GM12891 (cell line): ENCODE measurements at places on chromosomes 3 and 15.

- no peak for DNase-seq
These were observed 540 bp upstream of the EDC3 start for GRCh38 chr15:74696398-74696729.

GRCh38 chr15:65006876-65007275 is 17.2 kb upstream of the SPG21 start:
- no peak for DNase-seq

- no peak for DNase-seq
These were observed 10.6 kb downstream of the FAM131A start for GRCh38 chr3:184348057-184348382.

DNA sequence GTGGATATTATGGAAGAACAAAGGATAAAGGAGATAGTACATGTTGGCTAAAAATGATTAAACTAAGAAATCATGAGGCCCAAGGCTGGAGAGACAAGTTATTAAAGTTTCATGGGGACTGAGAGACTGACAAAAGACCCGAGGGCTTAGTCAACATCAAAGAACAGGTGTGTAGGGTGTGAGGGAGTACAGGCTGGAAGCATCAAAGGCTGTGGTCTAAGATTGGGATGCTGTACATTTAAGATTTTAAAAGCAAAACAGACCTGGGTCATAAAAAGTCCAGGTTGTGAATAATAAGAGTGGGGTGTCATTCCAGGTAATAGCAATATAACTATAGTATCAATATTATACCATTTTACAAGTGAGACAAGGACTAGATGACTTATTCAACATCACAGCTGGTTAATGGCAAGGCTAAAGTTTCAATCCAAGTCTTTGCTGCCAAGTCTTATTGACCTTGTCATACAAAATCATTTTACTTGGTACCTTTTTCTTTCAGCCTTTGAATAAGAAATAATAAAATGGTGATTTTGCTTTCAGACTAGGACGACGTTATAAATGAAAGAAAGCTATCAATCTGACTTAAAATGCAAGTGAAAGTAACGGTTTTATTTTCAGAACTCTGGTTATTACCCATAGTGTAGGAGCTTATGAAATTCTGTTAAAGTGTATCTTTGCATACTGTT is 211.6 kb downstream of the TNIK start:
- no peak for DNase-seq

DNA sequence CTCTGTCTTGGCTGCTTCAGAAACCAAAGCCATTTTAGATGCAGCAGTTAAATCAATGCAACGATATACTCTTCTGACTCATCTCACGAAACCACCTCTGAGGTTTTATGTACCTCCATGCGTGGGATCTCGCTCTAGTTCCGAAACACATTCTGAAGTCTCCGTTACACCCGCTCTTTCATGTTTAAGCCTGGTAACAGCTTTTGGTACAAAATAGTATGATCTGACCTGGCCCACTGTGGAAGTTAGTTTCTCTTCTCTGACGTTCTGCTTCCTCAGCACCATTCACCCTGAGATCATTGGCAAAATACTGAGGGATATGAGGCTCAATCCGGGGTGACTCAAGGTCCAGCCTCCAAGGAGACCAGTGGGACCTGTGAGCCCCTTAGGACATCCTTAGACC is 121.9 kb downstream of the TMEM266 start:
- DNase-seq, result peak; percentile 48

DNA sequence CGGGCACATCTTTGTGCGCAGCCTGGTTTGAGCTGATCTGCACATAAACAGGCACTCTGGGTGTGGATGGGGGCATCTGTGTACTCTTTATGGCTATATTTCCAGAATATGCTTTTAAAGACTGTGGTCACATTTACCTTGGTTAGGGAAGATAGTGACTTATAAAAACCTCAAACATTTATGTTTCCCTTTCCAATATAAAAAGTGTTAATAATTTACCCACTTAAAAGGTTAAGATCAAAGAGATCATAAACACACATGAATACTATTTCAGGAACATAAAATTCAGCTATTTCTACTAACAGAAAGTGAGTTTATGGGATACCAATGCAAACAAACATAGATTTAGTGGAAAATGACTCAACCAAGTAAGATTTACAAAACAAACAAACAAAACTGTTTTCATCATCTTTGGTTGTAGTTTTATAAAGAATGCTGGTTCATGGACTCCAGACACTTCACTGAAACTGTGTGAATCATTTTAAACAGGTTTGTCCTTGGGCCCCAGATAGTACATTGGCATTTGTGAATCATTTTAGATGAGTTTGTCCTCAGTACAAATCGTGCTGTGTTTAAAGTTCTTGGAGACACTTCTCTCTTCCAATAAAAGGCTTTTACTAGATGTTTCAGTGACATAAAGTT is 253.5 kb upstream of the CTDSPL start:
- no peak for DNase-seq

DNA sequence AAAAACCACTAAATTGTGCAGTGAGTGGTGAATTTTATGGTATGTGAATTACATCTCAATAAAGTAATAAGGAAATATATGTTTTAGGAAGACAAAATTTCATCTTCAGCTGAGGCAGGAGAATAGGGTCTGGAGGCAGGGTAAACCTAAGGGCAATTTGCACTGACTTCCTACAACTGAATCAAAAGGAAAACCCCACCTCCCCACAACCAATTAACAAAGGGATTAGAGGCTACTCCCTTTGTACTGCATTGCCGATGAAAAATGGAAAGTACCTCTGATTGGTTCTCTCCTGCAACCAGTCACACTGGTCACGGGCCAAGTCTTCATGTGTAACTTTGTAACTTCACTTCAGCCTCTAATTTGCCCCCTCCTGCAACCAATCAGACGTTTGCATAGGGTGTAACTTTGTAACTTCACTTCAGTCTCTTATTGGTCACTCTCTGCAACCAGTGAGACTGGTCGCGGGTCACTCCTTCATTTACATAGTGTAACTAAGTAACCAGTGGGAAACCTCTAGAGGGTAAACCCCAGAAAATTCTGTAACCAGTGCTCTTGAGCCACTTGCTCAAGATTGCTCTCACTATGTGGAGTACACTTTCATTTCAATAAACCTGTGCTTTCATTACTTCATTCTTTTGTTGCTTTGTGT is 244.5 kb downstream of the CNTN4 start:
- DNase-seq, result no peak

- DNase-seq, result no peak
These were observed 995.5 kb downstream of the MCTP2 start for GRCh38 chr15:95226835-95227234.

DNA sequence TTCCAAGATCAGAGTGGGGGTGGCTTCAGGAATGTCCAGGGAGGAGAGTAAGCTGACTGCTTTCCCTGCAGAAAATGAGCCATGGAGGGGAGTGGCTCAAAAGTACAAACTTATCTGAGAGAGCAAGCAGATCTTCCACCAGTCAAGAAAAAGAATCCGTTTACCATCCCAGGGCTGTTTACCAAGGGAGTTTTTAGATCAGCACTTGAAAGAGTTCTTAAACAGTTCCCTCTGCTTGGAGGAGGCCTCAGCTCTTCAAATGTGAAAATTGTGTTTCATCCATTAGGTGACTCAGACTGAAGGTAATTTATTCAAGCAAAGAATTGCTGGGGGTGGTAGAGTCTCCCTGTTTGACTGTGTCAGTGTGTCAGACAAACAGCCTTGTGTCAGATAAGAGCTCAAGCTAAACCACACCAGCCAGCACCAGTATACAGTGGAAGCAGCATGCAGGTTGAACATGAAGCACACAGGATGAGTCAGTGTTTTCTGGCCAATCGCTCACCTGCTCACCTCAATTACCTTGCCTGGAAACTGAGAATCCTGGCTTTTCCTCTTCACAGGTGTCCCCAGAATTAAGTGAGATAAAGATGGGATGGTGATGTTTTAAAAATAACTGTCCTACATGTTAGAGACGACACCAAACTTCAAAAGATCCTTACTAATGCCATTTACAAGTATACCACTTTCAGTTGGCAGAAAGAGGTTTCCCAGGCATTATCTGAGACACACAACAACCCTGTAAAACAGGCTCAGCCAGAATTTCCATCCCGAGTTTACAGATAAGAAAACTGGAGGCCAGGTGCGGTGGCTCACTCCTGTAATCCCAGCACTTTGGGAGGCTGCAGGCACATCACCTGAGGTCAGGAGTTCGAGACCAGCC is 21.7 kb downstream of the SH3BP5 start:
- peak; percentile 50 for DNase-seq

GRCh38 chr15:78810362-78811123 is 721 bp downstream of the ADAMTS7 start:
- DNase-seq, result peak; percentile 49

- no peak for DNase-seq
These were observed 109.6 kb downstream of the PIK3CB start for GRCh38 chr3:138725116-138725515.

- DNase-seq, result no peak
These were observed 3.5 kb downstream of the MAPKAPK3 start for GRCh38 chr3:50620420-50620819.

- no peak for DNase-seq
These were observed 10.4 kb downstream of the KPNA4 start for GRCh38 chr3:160554980-160555379.

- no peak for DNase-seq
These were observed 35.5 kb downstream of the ESYT3 start for GRCh38 chr3:138469874-138470273.

GRCh38 chr3:81463781-81464180 is 297.7 kb downstream of the GBE1 start:
- DNase-seq, result no peak

DNA sequence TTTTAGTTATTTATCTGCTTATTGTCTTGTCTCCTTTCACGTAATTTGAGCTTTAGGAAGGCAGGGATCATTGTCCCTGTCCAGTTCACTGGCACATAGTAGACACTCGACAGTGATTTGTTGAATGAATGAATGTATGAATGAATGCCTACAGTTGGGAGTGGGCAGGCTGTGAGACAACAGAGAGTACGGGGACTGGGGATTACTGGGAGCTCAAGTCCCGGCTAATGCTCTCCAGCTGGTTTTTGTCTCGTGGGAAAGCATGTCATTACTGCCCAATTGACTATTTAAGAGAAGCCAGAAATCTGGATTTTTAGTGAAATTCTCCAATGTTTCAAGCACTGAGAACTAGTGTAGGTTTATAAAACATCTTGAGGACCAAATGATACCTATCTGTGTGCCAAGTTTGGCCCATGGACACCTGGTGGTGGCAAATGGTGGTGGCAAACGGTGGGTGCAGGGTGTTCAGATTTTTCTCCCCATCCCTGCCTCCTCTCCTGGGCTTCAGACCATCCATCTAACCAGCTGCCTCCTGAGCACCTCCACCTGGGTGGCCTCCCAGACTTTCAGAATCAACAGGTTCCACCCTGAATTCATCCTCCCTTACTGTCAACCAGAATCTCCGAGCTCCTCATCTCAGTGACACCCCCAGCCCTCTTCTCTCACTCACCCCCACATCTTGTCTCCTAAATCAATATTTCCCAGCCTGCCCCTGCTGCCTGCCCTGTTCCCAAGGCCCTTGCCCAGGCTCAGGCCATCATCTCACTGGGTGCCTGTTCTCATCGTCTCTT is 36.2 kb upstream of the TRH start:
- no peak for DNase-seq

DNA sequence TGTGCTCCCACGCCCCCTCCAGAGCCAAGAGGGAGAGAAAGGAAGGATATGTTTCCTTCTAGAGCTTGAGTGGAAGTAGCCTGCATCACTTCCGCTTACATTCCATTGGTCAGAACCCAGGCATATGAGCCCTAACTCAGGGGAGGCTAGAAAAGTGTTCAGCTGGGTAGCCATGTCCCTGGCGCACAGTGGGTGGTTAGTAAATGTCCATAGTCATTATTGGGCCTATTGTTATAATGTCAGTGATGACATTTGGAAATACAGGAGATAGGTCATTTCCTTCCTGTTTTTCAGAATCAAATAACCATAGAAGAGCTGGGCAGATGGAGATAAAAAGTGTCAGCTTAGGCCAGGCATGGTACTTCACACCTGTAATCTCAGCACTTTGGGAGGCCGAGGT is 27.3 kb downstream of the CD276 start:
- DNase-seq, result no peak

- no peak for DNase-seq
These were observed 216.2 kb upstream of the THBS1 start for GRCh38 chr15:39364721-39365120.

DNA sequence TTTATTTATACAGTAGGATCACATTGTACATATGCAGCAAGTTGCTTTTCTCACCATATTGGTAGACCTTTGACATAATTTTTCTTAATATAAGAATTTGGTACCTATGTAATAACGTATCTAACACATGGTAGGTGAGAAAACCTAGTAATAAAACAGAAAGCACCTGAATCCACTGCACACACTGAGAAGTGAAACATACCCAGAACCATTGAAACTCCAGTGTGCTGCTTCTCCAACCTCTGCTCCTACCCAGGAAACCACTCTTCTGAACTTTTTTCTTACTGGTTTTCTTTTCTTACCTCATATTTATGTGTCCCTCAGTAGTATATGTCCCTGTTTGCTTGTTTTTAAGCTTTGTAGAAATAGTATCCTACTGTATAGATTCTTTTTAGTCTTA is 293.0 kb downstream of the UBE2E2 start:
- no peak for DNase-seq

- DNase-seq, result no peak
These were observed 61.8 kb downstream of the SLC12A8 start for GRCh38 chr3:125150525-125151441.

- DNase-seq, result no peak
These were observed 6.7 kb upstream of the CCR1 start for GRCh38 chr3:46214751-46215352.

- DNase-seq, result peak; percentile 27
These were observed 1.4 kb upstream of the PARP14 start for GRCh38 chr3:122679085-122679881.

- no peak for DNase-seq
These were observed 60.1 kb downstream of the PXYLP1 start for GRCh38 chr3:141291559-141292355.

DNA sequence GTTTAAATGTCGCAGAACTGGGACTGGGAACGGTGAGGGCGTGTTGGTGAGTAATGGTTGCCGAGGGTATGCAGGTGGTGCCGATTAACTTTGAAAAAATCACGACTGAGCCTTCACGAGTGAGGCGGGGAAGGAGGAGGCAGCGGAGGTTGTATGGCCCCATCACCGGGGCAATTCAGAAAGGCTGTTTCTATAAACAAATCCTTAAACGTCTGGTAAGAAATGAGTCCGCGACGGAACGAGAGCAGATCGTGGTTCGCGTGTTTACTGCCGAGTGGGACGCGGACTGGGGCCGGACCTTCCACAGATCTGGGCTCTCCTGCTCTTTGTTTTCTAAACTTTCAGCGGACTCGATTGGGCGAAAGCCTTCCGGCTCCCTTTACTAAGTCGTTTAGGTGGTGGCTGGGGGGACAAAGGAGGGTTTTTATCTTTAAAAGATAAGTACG is 2.7 kb downstream of the IGF1R start:
- no peak for DNase-seq

GRCh38 chr3:49724586-49724985 is 835 bp upstream of the GMPPB start:
- no peak for DNase-seq
